ENCODE measurements at places on chromosomes 3 and 15.

- no peak for DNase-seq
These were observed 61.3 kb downstream of the CRYBG3 start for GRCh38 chr3:97882975-97883598.

DNA sequence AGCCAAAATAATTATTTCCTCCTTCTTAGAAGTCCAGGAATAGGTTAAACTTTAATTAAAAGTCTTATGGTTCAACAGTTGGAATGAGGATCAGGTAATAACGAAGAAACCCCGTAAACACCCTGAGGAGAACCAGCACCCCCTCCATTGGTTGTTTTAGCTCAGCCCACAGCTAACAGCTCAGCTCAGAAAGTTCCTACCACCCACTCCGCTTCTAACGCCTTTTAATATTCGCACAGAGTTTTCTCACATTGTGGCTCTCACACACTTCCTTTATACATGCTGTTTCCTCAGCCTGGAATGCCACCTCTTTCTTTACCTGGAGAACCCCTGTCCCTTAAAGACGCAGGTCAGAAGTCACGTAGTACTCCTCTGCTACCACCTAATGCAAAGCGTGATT, 17.0 kb downstream of the CX3CR1 start:
- no peak for DNase-seq

DNA sequence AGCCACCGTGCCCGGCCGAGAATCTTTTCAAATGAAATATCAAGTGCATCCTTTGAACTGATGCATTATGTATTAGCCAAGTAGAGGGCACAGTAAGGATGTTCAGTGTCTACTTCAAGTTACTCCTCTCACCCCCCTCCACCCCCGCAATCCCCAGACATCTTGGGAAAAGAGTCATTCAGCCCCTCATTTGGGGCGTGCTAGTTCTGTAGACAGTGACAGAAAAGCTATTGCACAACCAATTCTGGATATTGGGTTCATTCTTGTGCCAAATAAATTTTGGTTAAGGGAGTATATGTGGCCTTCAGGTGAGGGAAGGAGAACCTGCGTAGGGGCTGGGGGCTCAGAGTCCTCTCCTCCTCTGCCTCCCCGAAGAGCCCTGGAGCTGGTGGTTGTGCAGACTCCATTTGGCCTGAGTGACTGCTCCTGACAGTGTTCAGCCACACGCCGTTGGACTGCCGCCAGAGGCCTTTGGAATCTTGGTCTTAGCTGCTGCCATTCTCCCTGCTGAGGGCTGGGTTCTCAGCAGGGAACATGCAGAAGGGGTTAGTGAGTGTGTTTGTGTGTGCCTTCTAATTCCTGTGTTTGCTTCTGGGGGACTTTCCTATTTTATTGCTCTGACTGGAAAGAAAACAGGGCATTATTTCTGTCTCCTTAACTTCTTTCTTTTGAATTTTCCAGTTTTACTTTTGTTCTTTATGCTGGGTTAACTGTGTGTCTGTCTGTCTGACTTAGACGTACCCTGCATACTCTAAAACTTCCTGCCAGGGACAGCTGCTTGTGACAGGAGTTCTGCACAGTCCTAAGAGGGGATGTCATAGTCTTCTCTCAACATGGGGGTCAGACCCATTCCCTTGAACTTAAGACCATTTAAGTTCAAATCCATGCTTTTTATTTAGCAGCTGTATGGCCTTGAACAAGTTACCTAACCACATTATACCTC, 21.0 kb downstream of the RARB start:
- DNase-seq: peak; percentile 75

DNA sequence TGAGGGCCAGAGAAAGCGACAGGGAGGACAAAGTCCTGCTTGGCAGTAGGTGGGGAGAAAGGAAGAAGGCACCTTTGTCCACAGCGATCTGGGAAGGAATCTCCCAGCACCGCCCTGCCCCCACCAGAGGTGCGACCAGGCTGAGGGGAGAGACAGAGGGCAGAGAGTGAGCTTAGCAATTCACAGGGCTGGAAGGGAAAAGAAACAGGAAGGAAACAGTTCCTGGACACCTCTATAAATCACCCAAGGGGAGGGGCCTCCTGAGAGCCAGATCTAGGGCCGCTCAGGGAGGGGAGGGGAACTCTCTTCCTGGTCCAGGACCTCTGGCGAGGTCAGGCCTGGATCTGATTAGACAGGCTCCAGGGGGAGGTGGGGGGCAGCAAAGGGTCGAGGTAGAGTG, 35.4 kb downstream of the RNU5B-1 start:
- DNase-seq: no peak

DNA sequence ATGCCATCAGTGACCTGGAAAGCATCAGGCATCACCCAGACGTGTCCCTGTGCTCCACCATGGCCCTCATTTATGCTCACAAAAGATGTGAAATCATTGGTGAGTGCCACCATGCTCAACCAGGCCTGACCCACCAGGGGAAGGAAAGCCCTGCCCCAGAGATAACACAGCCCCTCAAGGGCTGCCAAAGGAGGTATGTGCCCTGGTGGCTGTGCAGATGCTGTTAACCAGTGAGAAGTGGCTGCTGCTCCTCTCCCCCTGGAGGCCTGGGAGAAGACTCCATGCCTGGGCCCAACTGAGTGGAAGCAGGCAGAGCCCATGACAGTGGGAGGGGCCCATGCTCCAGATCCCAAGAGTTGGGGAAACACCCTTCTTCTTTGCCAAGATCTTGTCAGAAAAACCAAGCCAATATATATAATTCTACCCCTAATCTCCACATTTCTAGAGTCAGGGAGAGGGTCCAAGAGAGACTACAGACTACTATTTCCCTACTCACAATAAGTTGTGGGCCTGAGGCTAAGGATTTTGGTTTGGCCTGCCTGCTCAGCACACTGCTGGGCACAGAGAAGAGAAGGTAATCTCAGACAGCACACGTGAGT, 2.7 kb downstream of the TTC21A start:
- DNase-seq: no peak

GRCh38 chr15:38427380-38427779, 26.5 kb upstream of the FAM98B start:
- DNase-seq: no peak

GRCh38 chr3:103624271-103624670, 1189.5 kb downstream of the ZPLD1 start:
- DNase-seq: no peak

DNA sequence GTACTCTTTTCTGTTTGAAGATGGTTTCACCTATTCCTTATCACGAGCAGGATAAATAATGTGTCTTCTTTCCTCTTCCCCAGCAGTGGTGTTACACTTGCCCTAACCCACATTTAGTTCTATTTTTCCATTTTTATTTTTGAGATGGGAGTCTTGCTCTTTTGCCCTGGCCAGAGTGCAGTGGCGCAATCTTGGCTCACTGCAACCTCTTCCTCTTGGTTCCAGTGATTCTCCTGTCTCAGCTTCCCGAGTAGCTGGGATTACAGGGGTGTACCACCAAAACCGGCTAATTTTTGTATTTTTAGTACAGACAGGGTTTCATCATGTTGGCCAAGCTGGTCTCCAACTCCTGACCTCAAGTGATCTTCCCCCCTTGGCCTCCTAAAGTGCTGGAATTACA, 372.4 kb downstream of the FOXP1 start:
- DNase-seq: no peak

DNA sequence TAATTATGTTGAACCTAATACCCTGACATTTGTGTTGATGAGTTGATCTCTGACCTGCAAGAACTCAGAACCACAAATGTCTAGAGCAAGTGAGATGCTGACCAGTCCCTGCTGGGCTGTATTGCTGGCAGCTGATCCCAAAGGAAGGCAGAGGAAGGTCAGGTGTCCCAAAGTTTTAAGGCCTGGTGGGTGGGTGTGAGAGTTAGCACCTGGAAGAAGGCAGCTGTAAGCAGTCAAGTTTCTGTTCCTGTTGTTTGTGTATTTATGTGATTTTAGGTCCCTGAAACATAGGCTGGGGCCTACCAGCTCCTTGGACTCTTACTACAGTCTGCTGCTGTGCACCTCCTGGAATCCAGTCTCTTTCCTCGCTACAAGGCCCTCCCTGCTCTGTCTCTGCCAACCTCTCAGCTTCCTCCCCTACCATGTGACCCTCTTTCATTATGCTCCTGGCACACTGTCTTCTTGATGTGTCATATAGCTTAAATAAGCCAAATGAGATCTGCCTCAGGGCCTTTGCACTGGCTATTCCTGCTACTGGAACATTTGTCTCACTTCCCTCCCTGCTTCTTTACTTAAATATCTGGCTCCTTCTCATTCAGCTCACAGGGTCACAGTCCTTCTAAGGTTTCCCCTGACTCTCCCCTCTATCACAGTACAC, 31.0 kb upstream of the ATOSA start:
- no peak for DNase-seq

- no peak for DNase-seq
These were observed at the start of gene CCR9 for GRCh38 chr3:45885979-45886705. CCR9 (plus strand) TSS chr3:45886543; CDS start chr3:45894934, 8,391 bp downstream.

DNA sequence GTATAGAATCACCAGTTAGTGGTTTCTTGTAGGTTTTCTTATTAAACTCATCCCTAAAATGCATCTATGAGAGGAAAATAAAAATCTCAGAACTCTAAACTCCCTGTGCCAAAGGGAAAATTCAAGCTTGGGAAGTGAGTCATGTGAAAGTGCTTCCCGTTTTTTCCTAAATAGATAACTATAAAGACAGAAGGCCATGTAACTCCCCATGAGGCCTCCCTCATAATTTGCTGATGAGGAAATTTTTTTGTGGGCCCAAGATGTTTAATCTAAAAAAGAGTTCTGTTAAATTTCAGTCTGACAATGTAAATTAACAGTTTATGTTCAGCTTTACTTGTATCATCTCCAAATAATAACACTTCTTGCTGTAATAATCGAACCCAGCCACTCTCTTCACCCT, 1273.9 kb downstream of the OTOL1 start:
- no peak for DNase-seq

DNA sequence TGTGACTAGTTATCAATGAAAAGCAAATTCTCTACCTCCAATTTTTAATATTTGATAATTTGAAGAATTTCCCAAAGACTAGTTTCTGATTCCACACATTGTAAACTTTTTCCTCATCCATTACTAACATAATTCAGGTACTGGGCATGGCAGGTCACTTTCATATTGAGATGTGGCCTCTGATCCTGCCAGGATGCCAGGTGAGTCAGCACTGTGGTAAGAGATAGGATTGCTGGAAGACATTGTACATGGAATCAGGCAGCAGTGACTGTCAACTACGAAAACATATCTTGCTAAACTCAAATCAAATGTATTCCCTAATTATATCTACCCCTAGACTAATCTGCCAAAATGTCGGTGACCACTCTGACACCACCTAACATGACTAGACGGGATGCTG, 33.2 kb upstream of the POU1F1 start:
- no peak for DNase-seq

DNA sequence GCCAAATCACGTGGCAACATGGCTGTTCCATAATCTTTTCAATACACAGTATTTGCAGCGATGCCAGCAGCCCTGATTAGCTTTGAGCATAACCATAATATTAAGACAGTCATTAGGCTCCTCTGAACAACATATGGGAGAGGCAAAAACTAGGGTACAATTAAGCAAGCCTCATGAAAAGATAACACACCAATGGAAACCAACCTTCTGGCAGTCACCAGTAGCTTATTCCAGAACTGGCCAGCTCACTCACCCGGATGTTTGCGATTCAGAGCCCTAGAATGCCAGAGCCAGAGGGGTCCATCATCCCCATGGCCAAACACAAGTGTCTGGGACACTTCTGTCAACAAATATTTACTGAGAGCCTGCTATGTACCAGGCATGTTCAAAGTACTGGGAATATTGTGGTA, 48.8 kb upstream of the PLXND1 start:
- no peak for DNase-seq

DNA sequence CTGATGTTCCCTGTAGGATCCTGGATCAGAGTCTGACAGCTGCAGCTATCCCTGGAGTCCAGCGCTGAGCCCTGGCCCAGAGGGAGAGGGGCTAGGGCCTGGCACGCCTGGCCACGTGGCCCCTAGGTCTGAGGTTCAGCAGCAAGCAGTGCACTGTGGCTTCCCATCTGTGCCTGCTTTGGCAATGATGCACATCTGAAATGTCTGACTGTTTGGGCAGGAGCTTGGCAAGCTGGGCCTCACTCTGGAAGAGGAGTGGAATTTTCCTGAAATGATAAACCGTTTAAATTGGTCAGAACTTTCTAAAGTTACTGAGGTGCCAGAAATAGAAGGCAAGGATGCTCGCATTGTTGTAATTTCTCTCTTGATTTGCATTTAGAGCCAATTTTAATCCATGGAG, 48.8 kb upstream of the MRPS22 start:
- no peak for DNase-seq

GRCh38 chr3:193805448-193805847, 212.4 kb downstream of the OPA1 start:
- peak; percentile 91 for DNase-seq

- DNase-seq: peak; percentile 34
These were observed 303.8 kb downstream of the TLE3 start for GRCh38 chr15:69793781-69794451.

DNA sequence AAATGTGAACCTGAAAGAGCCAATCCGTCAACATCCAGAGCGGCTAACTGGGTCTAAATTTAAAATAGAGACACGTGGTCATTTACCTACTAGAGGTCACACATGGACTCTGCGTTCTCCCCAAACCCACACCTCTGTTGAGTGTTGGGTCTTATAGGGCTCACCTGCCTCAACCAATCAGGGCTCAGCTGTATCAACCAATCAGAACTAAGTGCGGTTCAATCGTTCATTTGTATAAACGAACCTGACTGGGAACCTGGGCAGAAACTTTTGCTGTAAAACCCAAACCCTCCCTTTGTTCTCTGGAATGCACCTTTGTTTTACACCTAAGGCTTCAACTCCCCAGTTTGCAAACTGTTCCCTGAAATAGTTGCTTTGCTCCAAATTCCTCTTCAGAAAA, 8.9 kb downstream of the DNAAF4 start:
- DNase-seq: no peak

- no peak for DNase-seq
These were observed 141.2 kb downstream of the SERPINI1 start for GRCh38 chr3:167876620-167877281.

DNA sequence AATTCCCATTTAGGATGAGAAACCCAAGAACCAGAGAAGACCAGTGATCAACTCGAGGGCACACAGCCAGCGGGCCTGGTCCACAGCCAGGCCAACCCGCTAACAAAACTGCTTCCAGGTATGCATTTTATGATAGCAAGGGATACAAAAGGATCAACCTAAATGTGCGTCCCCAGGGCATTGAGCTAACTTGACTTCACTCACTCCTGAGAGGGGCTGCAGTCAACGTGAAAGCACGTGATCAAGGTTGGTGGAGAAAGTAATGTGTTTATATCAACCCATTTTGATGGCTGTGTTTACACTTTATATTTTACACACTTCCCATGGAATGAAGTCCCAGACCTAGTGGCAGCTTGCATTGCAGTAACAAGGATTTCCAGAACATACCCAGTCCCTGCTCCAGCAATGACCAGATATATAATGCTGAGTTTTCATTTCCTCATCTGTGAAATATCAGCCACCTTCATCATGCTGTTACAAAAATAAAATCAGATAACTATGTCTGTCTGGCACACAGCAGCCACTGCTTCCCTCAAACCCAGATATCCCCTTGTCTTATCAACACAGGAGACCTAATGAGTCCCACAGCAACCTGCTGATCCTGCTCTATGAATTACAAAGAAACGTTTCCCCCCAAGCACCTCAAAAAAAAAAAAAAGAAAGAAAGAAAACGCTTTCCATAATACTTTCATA, 2.0 kb downstream of the KLHL6 start:
- DNase-seq: no peak
